Mucosa of descending colon (tissue), 3 donors: ENCODE measurements at places on chromosomes 16 and 17. TPM values are rescaled to one million over a fixed set of nuclear protein-coding genes. Genes with fewer than 3 reads are reported as not detected.

SLC6A2 gene
- not detected for total RNA-seq

SEZ6 gene
- total RNA-seq: not detected

CA7 gene
- total RNA-seq: 253 TPM

PIK3R5 gene
- 2.7 TPM for total RNA-seq

DCTPP1 gene
- 43.7 TPM for total RNA-seq

KRT33A gene
- not detected for total RNA-seq

SMPD3 gene
- 62.3 TPM for total RNA-seq

FN3K gene
- 39.4 TPM for total RNA-seq

KCNG4 gene
- total RNA-seq: not detected

HSD17B1 gene
- 1.5 TPM for total RNA-seq

HBA2 gene
- total RNA-seq: 3.4 TPM

WFIKKN1 gene
- total RNA-seq: 2.2 TPM
